Esophagus squamous epithelium (tissue), 5 donors: ENCODE measurements at places on chromosomes 4 and X. TPM values are rescaled to one million over a fixed set of nuclear protein-coding genes. Genes with fewer than 3 reads are reported as not detected.

GRCh38 chrX:152989292-152989658, 4.6 kb downstream of the PNMA5 start:
- no peak for DNase-seq

DNA sequence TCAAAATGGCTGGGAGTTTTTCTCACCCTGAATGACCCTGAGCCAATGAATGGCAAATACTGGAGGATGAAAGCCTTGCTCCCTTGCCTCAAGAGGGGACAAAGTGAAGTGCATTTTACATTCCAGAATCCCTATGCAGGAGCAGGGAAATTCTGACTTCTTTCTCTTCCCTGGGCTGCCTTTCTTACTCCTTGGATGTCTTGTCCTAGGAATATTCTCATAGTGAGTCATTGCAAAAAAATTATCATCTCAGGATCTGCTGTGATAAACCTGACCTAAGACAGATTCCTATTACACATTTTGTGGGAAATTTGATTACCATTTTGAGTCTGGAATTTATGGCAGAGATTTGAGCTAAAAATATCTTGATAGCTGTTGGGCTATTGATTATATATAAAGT, 199.9 kb downstream of the TMA16 start:
- no peak for DNase-seq

DNA sequence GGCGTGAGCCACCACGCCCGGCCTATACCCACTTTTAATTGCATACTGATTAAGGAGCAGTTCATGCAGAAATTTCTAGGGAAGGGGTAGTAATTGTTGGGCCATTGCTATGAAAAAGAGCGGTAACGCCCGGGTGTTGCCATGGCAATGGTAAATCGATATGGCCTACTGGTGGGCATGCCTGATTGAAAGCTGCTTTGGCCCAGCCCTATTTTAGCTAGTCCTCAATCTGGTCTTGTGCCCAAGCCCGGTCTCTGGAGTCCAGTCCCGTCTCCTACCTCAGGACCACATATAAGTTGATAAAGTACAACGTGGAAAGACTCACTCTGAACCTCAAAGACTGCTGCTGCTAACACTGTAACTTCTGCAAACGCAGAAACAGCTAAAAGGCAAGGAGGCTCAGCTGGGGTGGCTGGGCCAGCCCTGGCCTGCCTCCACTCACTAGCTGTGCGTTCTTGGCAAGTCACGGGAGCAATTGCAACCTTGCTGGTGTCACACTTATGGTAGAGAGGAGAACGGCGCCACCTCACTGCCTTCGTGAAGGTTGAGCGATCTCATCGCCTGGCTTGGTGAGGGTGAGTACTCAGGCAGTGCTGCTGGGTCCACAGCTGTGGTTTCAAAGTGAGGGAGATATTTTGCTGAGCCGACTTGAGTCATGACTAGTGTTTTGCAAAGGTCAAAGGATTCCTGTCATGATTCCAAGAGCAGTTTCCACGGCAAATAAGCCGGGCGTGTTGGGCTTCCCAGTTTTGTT, 57.0 kb upstream of the GRPEL1 start:
- DNase-seq: no peak

- no peak for DNase-seq
These were observed 15.0 kb upstream of the HPGDS start for GRCh38 chr4:94357624-94358023.

- no peak for DNase-seq
These were observed 165.9 kb upstream of the CENPE start for GRCh38 chr4:103364083-103364482.

GRCh38 chr4:1812720-1813119, 19.6 kb downstream of the FGFR3 start:
- DNase-seq: no peak

- DNase-seq: no peak
These were observed 48.3 kb downstream of the MED28 start for GRCh38 chr4:17662694-17663093.

DNA sequence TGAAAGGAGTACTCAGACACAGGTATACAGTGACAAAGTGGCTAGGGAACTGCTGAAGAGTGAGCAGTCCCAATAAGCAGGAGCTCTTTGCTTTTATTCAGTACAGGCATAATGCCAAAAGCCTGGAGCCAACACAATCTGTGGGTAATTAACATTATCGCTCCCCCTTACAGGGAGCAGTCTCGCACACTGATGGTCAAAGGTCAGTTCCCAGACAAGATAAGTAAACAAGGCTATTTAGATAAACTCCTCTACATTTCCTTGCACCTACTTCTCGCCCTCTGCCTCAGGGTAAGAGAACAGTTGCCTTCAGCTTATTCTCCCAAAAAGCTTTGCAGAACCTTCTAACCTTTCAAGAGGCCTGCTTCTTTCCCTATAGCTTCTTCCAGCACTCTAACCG, 73.9 kb upstream of the TAF9B start:
- DNase-seq: no peak

DNA sequence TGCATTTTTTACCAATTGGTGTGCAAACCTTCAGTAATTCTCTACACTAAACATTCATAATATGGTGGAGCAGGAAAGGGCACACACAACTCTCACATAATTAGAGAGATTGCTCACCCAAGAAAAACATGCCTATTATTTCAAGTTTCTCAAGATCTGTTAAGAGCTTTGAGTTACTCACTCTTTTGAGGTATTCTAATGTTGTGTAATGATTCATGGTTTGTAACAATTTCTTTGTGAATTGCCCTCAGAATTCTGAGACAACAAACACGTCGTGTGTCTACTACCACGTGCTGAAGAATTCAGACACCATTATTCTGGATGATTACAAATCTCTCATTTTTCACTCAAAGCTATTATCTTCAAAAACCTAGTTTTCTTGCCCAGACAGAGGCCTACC, 82.8 kb downstream of the PDGFC start:
- no peak for DNase-seq

DNA sequence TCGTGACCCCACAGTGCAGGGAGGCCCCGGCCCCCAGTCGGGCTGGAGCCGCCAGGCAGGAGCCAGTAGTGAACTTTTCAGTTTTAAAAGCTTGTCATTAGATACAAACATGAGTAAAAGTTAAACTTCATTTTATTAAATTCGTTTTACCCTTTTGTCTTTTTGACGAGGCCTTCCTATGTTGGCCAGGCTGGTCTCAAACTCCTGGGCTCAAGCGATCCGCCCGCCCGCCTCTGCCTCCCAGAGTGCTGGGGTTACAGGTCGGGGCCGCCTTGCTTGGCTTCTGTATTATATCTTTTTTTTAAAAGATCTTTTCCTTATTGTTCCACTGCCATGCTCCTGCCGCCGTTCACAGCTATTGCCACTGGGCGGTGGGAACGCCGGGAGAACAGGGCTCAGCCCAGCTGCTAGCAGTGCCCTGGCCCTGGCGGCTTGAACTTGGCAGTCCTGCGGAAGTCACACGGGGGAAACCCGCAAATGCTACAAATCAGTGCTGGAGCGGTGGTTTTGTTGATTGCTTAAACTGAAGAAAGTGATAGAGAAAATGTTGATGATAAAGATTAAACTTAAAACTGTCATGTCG, 968 bp upstream of the NELFA start:
- no peak for DNase-seq

GRCh38 chrX:153827016-153827415, 3.3 kb downstream of the PDZD4 start:
- no peak for DNase-seq

DNA sequence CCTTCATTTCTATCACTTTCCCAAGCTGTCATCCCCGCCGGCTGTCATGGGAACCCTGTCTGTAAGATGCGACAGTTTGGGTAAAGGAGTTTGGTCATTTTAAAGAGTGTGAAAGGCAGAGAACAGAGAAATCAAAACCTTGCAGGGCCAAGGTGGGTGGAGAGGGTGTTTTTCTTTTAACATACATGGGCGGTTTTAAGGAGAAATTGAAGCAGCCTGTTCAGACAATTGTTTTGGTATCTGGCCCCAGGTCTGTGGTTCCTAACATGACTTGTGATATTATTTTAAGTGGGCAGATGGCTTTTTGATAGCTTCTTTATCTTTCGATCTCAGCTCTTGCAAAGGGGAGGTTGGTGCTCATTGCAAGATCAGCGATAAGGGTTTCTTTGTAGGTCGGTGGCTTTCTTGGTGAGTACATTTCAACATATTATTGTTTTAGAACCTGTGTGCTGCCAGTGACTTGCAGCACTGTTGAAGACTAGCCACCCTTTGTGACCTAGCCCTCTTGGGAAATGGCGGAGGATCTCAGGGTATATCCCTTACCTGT, 3.7 kb downstream of the PPP1R3F start:
- no peak for DNase-seq

GRCh38 chr4:8594097-8595038, 1.8 kb downstream of the CPZ start:
- DNase-seq: no peak

GRCh38 chr4:18021470-18021719, 160 bp downstream of the LCORL start:
- DNase-seq: no peak

DNA sequence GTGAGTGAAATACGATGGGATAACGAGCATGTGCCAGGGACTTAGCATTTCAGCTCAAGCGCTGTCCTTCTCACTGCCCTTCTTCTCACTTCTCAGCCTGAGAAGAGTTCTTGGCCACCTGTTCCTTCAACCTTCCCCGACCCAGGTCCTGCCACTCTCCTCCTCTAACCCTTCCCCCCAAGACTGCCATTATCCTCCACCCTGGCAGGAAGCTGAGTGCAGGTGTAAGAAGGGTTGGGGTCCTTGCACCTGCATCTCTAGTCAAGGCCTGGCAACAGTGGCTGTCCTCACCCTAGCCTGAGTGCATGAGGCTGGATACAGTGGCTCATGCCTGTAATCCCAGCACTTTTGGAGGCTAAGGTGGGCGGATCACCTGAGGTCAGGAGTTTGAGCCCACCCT, 19.9 kb upstream of the STIM2 start:
- no peak for DNase-seq

GRCh38 chrX:23826216-23826615, 43.2 kb downstream of the SAT1 start:
- DNase-seq: no peak

GRCh38 chrX:55624403-55624802, 1.2 kb downstream of the FOXR2 start:
- no peak for DNase-seq

CSN1S1 gene
- total RNA-seq: not detected

SATL1 gene
- total RNA-seq: not detected

DCAF12L1 gene
- not detected for total RNA-seq

SLC16A2 gene
- total RNA-seq: 3.2 TPM
